ENCODE measurements at places on chromosomes 5 and 9. TPM values are rescaled to one million over a fixed set of nuclear protein-coding genes. Genes with fewer than 3 reads are reported as not detected.

Gene GKAP1
- 17.9 TPM for total RNA-seq

Gene CYLC2
- total RNA-seq: not detected

Gene BARX1
- total RNA-seq: 0.17 TPM

Gene LECT2
- not detected for total RNA-seq

Gene SLIT3
- total RNA-seq: 4.2 TPM

Gene CCDC192
- 1.0 TPM for total RNA-seq

Gene HAND1
- 0.61 TPM for total RNA-seq

Gene SPATA31D1
- total RNA-seq: not detected

Gene SLC25A2
- 1.5 TPM for total RNA-seq

Gene PTPDC1
- 5.7 TPM for total RNA-seq

Gene PCDHB8
- total RNA-seq: 0.12 TPM

Gene ARL14EPL
- not detected for total RNA-seq

Gene SLC6A3
- not detected for total RNA-seq

Gene PRLR
- 35.8 TPM for total RNA-seq

Gene SLC6A18
- total RNA-seq: 0.89 TPM

Gene CRB2
- total RNA-seq: 3.7 TPM

Gene SLC6A19
- 14.4 TPM for total RNA-seq

Gene RIMOC1
- total RNA-seq: 28.7 TPM

Gene TRIM36
- 45.7 TPM for total RNA-seq

Gene SLC30A5
- total RNA-seq: 46.7 TPM

Gene SMIM33
- total RNA-seq: 2.8 TPM

Gene MELK
- 2.5 TPM for total RNA-seq

Gene TAF11L10
- not detected for total RNA-seq

Gene ARHGEF37
- total RNA-seq: 35.0 TPM

Gene ZNF454
- total RNA-seq: 1.5 TPM

Gene SV2C
- 0.58 TPM for total RNA-seq

Gene CDKN2B
- 119 TPM for total RNA-seq

Gene PCDHGA11
- total RNA-seq: 5.6 TPM

Gene GRAMD2B
- total RNA-seq: 83.3 TPM

Gene FOXD4L5
- not detected for total RNA-seq

Gene NNT
- total RNA-seq: 121 TPM

Gene ANKRD18B
- 0.49 TPM for total RNA-seq

Gene SPAAR
- total RNA-seq: 2.9 TPM

Gene SLCO4C1
- 2.5 TPM for total RNA-seq

Gene TEK
- total RNA-seq: 3.9 TPM

Gene TCF7
- 4.4 TPM for total RNA-seq

Gene ABO
- total RNA-seq: 102 TPM
